Stimulated activated CD8-positive, alpha-beta memory T cell treated with anti-CD3 and anti-CD28 coated beads, Interleukin-7, amount 100 ng/mL, for 1 hour (primary cell): ENCODE measurements at places on chromosomes 1 and 21.
A peak's percentile ranks its signal among the peaks of the same experiment; 100 is the strongest.

- DNase-seq, result no peak
Observed at GRCh38 chr21:32599091-32599490, 13.1 kb downstream of the CFAP298 start.

- no peak for DNase-seq
Observed at GRCh38 chr1:231934797-231935196, 308.2 kb downstream of the DISC1 start.

DNA sequence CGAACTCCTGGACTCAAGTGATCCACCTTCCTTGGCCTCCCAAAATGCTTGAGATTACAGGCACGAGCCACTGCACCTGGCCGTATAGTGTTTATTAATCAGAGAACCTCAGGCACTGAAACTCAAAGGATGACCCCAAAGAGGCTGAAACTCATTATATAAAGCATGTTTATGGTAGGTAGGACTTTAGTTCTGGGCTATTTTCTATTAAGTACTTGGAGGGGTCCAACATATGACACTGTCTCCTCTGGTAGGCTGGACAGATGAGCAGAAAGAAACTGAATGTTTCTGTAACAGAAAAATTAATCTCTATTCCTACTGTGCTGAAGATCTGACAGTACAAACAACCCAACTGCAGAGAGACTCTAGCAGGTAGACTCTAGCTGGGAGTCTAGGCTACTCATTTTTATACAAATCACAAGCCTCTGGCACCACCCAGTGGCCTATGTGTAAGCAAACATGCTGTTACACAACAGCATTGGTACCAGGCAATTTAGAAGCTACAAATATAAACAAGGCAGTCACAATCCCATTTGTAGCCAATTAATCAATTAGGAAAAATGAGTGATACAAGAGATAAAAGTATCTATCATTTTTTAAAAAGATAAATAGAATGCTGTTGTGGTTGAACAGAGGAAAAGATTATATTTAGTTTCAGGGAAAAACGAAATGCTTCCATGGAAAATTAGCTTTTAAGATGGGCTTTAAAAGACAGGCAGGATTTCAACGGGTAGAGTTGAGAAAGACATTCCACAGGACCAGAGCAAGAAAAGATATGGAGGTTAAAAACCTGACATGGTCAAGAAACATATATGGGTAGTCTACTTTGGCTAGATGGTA, 10.4 kb downstream of the DCAF8 start:
- peak; percentile 5 for DNase-seq

- no peak for DNase-seq
Observed at GRCh38 chr1:1665815-1666251, 7.0 kb upstream of the CDK11B start.

DNA sequence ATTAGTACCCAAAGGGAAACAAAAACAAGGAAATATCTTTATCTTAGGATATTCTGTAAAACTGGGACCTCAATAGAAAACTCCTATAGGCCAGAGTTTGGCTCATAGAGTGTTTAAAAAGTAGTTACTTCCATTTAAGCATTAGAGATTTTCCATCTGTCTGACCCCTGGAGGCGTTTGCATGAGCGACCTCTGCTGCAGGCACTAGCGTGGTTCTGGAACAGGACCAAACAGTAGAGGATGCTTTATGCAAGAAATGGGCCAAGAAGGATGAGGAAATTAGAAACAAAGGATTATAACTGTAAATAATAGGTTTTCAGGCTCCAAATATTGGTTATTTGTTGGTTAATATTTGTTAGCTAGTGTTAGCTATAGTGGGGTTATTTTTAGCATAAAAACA, 5.7 kb downstream of the ZBTB40 start:
- no peak for DNase-seq

GRCh38 chr1:14280909-14281308, 317.6 kb upstream of the KAZN start:
- no peak for DNase-seq

DNA sequence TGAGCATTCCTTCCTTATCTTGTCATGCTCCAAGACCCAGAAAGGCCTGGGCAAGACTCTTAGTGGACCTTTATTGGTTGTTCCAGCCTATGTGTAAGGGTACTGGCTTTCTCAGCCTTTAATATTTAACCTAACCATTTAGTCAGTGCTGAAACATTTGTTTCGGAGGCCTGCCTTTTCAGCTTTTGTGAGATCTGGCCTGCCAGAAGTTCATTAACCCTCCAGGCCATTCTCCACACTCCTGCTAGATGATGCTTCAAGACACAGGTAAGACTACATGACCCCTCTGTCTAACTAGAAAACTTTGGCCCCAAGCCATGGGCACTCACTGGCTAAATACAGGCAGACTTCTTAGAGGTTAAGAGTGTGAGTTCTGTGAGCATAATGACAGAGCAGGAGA, 138.4 kb upstream of the ZP4 start:
- DNase-seq, result no peak

GRCh38 chr1:7385471-7386225, 385.4 kb upstream of the VAMP3 start:
- DNase-seq, result no peak

DNA sequence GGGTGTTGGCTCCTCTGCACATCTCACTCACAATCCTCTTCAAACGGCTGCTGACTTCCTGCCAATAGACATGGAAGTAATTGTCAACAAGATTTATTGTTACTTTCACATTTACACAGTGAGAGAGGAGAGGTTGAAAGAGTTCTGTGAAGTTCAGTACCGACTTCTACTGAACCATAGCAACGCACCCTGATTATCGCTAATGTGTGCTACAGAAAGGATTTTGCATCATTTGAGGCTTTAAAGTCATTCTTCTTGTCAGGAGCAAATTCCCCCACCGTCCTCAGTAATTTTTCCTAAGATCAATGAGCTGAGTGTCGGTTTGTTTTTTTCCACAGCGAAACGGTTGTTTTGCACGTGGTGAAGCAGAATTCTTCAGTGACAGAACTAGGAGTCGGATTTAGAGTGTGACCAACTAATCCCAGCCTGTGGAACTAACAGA, 361.0 kb downstream of the ADGRL2 start:
- DNase-seq, result no peak

DNA sequence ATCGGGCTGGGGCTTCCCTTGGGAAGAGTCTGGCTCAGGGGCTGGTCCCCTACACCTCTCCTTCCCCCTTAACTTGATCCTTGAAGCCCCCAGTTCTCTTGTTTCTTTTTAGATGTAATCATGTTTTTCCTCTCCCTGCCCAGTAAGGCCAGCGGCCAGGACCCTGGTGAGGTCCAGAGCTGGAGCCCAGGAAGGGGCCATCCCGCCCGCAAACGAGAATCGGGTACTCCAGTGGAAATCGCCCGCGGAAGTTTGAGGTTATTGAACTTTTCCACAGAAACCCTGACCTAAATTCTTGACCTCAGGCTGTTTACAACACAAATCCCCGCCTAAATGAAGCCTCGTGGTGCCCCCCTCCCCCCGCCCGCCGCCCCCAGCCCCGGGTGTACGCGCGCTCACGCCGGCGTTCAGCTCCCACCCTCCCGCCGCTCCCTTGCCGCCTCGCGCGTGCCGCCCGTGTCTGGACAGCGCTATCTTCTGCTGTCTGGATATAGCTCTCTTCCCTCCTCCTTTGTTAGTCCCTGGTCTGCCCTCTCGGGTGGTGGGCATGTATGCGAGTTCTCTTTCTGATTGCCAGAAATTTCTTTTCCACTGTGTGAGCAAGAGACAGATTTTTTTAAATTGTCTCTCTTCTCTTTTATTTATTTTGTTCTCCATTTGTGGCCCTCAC, 165.9 kb upstream of the CACNA1E start:
- no peak for DNase-seq

- DNase-seq, result peak; percentile 30
Observed at GRCh38 chr1:41268154-41268770, 26.2 kb upstream of the SCMH1 start.

GRCh38 chr1:55639051-55639450, 423.9 kb upstream of the USP24 start:
- DNase-seq, result no peak

DNA sequence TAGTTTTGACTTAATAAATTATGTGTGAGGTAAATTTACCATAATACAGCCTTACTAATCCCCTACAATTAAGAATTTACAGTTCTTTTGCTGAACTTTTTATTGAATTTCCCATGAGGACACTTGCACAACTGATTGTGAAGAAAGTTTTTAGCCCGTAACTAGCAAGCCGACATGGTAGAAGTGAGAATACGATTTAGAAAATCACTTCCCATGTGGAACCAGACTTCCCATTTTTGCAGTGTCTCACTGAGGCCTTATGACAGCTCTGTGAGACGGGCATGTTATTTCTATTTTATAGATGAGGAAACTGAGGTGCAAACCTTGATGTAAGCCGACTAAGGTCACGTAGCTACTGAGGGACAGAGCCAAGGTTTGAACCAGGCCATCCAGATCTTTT, 32.5 kb upstream of the LMO4 start:
- no peak for DNase-seq

- no peak for DNase-seq
Observed at GRCh38 chr1:21674957-21675356, 5.8 kb upstream of the RAP1GAP start.

- no peak for DNase-seq
Observed at GRCh38 chr21:41076064-41076463, 91.9 kb upstream of the BACE2 start.

DNA sequence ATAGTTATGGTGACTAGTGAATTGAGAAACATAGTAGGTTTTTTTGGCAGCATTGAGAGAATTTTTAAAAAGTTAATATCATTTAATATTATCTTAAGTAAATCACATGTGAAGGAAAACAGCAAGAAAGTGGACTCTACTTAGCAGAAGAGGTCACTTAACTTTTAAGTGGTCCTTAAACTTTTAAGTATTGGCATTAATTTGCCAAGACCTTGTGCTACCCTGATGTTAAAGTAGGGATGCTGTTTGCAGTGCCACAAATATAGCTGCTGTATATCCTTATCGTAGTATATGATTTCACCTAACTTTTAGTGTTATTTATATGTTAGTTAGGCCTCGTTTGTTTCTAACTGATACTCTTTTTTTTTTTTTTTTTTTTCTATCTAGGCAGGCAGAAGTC, 40.2 kb downstream of the SMG7 start:
- DNase-seq, result no peak

DNA sequence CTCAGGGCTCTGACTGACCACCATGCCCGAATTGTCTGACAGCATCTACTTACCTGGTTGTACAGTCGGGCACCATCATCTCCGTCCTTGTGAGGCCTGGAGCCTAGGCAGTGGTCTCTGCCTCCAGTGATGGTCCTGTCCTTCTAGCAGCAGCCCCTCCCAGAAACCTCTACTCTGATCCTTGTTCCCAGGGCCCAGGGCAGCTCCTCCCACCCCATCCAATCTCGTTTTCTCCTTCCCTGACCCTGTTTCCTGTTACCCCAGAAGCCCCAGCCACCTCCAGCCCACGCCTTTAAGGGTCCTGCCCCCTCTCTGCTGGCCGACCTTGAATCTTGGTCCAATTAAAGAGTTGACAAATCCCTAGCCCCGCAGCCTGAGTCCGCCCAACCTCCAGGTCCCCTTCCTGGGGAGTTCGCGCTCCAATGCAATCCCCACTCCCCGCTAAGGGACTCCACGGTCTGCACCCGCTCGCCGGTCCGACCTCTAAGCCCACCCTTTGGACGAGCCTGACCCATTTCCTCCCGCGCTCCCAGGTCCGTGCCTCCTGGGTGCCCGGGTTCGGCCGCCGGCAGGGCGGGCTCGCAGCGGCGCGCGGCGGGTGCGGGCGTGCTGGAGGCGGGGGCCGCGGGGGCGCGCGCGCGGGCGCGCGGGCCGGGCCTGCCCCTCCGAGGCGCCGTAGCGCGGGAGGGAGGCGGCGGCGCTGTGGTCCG, at the start of gene B4GALT2:
Gene B4GALT2, plus strand, starts transcription at position 660 of the 710 bp plus-strand sequence. CDS start 1,951 bp downstream, outside the sequence.
- no peak for DNase-seq

DNA sequence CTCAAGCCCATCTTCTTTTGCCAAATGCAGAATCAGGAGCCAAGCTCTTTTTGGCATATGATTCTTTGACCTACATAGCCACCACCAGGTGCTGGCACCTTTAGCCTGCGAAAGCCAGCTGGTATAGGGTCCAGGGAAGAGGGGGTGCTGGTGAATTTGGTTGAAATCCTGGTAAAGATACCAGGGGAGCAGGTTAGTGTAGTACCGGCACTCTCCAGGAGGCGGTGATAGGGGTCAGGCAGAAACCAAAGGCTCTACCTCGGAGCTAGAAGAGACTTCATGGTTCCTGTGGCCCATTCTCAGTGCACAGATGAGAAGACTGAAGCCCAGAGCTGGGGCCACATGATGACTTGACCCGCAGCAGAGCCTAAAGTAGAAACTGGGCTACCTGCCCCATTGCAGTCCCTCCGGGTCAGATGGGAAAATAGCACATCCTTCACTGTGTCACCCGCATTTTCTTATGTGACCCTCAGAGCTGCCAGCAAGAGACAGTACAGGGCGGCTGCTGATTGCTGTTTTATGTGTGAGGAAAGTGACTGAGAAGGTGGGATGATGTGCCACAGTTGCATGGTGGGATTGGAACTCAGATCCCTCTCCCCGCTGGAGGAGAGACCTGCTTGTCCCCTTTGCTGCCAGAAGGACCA, 36.0 kb upstream of the IL19 start:
- DNase-seq, result peak; percentile 49

DNA sequence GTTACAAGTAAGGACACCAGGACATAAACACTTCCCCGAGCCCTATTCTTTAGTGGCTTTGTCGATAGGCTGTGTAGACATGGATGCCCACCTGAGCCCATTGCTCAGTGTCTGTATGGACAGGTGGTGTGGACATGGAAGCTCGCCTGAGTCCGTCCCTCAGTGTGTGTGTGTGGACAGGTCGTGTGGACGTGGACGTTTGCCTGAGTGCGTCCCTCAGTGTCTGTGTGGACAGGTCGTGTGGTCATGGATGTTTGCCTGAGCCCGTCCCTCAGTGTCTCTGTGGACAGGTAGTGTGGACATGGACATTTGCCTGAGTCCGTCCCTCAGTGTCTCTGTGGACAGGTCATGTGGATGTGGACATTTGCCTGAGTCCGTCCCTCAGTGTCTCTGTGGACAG, 38.7 kb upstream of the COL6A2 start:
- no peak for DNase-seq

GRCh38 chr1:245827301-245827700, 672.5 kb downstream of the KIF26B start:
- DNase-seq, result no peak

DNA sequence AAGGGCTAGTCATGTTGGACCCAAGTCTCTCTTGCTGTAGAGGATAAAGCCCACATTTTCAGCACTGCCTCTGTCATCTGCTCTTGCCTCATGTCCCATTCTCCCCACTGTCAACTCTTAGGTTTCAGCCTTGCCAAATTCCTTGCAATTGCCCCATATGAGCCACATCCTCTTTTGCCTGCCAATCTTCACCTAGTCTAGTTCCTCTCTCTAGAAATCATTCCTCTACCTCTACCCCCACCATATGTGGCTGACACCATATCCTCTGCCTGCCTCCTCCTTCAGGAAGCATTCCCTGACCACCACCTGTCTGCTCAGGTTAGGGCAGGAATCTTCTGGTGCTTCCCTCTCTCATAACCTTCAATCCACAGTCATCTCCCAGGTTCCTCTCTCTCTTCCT, 38.2 kb downstream of the SLC9A1 start:
- no peak for DNase-seq

DNA sequence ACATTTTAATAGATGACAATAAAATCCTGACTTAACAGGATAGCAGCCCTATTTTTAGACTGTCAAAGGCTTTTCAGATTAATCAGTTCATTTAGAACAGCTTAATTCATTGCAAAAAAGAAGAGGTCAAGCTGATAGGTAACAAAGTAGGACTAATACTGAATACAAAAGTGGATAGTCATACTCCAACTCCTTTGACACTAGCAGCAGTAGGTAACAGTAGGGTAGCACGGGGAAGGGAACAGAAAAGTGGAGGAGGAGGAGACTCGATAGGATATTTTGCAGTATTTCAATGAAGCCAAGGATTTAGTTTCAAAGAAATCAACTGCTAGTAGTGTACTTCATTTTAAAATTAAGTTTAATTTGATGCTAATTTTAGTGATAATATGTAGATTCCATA, 51.1 kb downstream of the USP1 start:
- no peak for DNase-seq

GRCh38 chr21:14306126-14306907, 76.6 kb downstream of the HSPA13 start:
- DNase-seq, result no peak
